Retina (tissue), 1 donor: ENCODE measurements at places on chromosomes 1 and 21.

DNA sequence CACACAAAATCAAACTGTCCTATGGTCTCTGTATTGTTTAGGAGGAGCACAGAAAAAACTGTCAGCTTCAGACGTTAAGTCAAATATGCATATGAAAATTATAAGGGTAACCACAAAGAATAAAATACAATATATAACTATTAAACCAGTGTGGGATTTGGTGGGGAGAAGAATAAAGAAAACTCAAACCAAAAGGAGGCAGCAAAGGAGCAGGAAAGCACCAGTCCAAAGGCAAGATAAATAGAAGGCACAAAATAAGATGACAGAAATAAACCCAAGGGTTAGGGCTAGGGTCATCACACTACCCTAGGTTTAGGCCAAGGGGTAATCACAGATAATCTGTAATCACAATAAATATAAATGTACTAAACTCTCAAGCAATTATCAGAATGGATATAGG, 32.8 kb downstream of the DLGAP3 start:
- DNase-seq = no peak

GRCh38 chr1:184632415-184633175, 122.1 kb downstream of the EDEM3 start:
- no peak for DNase-seq

- DNase-seq = no peak
These were observed 1036.4 kb downstream of the ADGRL2 start for GRCh38 chr1:82836973-82837680.

DNA sequence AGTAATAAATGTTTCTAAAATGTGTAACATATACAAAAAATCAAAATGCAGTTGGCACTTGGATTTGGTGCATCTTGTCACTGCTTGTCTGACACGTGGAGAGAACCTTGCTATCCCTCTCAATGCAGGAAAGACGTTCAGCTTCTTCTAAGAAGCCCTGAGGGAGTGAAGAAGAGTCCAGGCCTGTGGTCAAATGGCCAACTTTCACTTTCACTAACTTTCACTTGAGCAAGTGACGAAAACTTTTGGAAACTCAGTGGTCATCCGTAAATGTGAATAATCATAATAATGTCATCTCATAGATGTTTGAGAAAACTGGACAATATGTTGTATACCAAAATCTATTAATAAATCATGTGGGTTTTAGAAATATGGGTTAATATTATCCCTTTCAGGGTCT, 61.9 kb downstream of the ERG start:
- no peak for DNase-seq

DNA sequence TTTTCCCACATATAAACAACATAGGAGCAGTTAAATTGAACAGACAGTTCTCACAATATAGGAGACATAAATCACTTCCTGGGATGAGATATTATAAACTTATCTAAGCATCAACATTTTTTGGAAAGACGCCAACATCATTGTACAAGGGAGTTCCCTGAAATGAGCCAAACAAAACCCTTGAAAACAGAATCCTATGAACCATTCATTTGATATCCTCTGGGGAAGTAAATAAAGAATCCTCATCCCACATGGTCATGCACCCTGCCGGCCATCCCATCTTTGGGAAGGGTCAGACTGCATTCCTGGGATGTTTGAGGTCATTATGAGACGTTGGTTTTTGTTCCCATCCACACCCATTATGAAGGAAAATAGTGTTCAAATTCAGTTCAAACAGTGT, 111.8 kb upstream of the USP25 start:
- no peak for DNase-seq

DNA sequence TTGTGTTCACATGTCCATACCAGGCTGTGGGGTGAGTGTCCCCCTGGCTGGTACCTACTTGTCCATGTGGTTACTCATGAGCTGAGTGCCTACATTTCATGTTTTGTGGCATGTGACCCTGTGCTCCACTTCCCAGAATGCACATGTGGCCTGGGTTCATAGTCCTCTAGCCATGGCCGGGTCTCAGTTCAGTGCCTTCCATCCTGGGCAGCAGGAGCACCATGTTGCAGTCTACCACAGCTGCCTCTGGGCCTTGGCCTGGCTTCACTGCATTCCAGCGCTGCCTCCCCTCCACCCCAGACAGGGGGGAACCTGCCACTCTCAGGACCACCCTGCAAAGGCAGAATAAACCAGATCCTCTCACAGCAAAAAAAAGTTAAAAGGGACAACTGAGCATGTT, 5.5 kb downstream of the CEPT1 start:
- DNase-seq = no peak

GRCh38 chr21:31354122-31354521, 10.1 kb upstream of the TIAM1 start:
- DNase-seq = no peak

- no peak for DNase-seq
These were observed 2.1 kb upstream of the MACO1 start for GRCh38 chr1:25428475-25429166.

GRCh38 chr1:179774000-179774399, 30.9 kb downstream of the FAM163A start:
- peak; percentile 47 for DNase-seq
